ENCODE measurements at places on chromosomes 5 and 9.

- no peak for DNase-seq
Measured at GRCh38 chr9:137029058-137029936, 1.3 kb upstream of the ABCA2 start.

DNA sequence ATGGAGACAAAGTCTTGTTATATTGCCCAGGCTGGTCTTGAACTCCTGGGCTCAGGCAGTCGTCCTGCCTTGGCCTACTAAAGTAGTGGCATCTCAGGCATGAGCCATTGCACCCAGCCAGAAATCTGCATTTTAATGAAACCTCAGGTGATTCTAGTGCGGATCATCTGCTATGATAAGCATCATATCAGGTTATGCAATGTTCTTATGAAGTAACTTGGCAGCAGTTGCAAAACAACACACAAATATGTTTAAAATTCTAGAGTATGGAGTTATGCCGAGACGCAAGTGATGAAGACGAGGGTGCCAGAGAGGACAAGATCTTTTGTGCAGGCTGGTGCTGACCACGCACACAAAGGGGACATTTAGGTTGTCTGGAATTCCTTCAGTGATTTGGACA lies 153.2 kb upstream of the MEF2C start:
- DNase-seq, result no peak

- DNase-seq, result no peak
Measured at GRCh38 chr5:61416010-61416409, 84.0 kb downstream of the ZSWIM6 start.

- DNase-seq, result no peak
Measured at GRCh38 chr9:26012797-26013196, 334.6 kb upstream of the TUSC1 start.

GRCh38 chr9:127528422-127529251 lies 77.3 kb downstream of the LRSAM1 start:
- no peak for DNase-seq
